H9 (cell line): ENCODE measurements at places on chromosomes 12 and 14. TPM values are rescaled to one million over a fixed set of nuclear protein-coding genes. Genes with fewer than 3 reads are reported as not detected.

CLEC1B gene
- not detected in 2 replicates for total RNA-seq

CLEC4C gene
- total RNA-seq = 0.26 TPM in 2 replicates

ST8SIA1 gene
- total RNA-seq = 0.18 TPM in 1 of 2 replicates, not detected in the other

CIT gene
- total RNA-seq = 55.3 and 57.3 TPM in 2 replicates

CDH24 gene
- total RNA-seq = 16.7 and 16.9 TPM in 2 replicates

NUMB gene
- total RNA-seq = 46.5 and 51.9 TPM in 2 replicates

FBXL14 gene
- total RNA-seq = 15.6 and 16.0 TPM in 2 replicates

GPR137C gene
- total RNA-seq = 4.2 and 4.3 TPM in 2 replicates

YARS2 gene
- 41.4 and 44.5 TPM in 2 replicates for total RNA-seq
